ENCODE measurements at places on chromosomes 5 and 9.

DNA sequence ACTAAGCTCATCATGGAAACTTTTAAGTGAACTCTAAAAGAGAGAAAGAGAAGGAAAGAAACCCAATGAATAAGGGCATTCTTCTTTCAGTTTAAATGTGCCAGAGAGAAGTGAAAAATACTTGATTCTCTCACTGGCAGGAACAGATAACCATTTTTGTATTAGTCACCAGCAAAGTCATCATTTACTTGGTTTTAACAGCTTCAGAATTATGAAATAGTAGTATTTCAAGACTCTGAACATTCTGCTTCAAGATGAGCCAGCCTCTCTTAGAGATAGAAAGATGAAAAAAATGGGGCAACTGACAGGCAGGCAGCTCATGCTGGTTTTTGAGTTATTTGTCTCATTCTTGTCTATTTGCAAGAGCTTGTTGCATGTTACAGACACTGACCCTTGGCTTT lies 103.5 kb downstream of the GCNT1 start:
- no peak for ATAC-seq

DNA sequence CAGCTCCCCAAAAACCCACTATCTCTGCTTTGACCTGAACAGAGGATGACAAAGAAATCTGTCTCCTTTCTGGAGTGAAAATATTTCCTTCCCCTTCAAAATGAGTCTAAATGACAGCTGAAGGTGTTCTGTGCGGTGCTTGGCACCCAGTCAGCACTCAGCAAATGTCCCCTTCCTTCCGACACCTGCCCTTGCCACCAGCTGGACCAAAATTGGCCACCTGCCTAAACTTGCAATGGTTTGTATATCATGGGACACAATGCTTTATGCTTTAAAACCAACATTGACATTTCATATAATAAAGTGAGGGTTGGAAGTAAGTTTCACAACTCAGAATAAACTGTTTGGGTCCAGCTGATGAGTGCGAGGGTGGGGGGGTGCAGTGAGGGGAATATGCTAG lies 7.5 kb upstream of the TTC1 start:
- no peak for ATAC-seq

GRCh38 chr9:84857211-84857610 lies 187.7 kb downstream of the NTRK2 start:
- ATAC-seq = no peak

- ATAC-seq = no peak
Observed at GRCh38 chr5:128491291-128491690, 46.8 kb downstream of the FBN2 start.

DNA sequence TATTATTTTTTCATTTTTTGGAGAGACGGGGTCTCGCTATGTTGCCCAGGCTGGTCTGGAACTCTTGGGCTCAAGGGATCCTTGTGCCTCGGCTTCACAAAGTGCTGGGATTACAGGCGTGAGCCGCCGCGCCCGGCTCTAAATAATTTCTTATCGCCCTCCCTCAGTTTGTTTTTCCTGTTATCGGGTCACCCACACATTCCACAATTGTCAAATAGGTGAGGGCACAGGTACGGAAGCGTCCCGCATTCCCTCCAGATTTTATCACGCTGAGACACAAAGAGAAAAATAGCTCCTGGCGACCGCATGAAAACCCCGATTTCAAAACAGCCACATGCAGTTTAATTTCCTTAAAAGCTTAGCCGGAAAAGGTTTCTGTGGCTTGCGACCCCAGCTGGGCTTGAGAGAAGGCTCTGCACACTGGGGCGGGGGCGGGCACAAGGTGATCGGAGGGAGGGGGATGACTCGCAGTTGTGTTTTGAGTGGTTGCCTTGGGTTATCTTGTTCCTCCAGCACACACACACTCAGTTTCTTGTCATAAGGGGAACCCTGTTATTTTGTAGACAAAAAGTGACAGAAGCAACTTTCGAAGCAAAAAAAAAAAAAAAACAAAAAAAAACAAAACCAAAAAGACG lies 717 bp upstream of the IQGAP2 start:
- ATAC-seq = peak; percentile 45

All from esophagus mucosa (tissue), 1 donor.